ENCODE measurements at places on chromosomes 5 and 9.
A peak's percentile ranks its signal among the peaks of the same experiment; 100 is the strongest.

DNA sequence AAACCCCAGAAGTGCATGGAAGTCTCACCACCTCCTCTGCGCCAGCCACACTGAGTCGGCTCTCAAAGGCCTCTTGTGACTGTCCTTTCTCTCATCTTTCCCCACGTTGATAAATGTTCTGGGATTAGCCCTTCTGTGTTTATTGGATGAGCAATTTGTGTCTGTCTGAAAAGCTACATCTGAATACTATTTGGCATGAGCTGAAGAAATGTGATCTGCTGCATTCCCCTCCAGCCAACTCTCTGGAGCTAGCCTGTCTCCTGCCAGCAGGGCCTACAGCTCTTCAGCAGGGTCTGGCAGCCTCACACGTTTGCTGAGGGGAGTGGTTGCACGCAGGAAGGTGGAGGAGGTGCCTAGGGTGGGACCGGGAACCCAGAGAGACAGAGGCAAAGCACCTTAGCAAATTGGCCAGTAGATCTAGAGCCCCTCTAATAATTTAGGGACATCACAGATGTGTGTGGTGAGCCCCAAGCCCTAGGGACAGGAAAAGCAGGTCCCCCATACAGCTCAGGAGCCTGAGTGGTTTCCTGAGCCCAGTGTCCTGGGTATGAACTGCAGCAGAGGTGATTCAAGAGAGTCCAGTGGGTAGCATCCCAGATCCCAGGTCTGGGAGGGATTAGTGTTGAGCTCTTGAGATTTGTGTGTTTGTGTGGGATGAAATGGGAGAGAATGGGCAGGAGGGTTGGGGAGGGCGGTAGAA is 20.5 kb upstream of the B4GALT1 start:
- peak; percentile 90 for DNase-seq

GRCh38 chr5:2003206-2003605 is 120.5 kb upstream of the IRX4 start:
- no peak for DNase-seq

DNA sequence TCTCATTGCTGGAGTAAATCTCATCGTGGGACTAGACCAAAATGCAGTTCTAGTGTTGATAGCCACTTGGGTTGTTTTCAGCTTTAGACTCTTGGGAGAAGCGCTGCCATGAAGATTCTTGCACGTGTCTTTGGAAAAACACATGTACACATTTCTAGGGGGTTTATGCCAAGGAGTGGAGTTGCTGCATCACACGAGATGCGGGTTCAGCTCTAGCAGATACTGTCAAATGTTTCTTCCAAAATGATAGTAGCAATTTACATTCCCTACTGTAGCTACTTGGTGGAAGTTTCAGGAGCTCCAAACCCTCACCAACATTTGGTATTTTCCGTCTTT is 52.3 kb upstream of the CPLX2 start:
- no peak for DNase-seq

GRCh38 chr9:95229230-95229915 is 88.1 kb downstream of the FANCC start:
- no peak for DNase-seq

GRCh38 chr5:141703133-141703561 is 21.1 kb upstream of the ARAP3 start:
- no peak for DNase-seq

DNA sequence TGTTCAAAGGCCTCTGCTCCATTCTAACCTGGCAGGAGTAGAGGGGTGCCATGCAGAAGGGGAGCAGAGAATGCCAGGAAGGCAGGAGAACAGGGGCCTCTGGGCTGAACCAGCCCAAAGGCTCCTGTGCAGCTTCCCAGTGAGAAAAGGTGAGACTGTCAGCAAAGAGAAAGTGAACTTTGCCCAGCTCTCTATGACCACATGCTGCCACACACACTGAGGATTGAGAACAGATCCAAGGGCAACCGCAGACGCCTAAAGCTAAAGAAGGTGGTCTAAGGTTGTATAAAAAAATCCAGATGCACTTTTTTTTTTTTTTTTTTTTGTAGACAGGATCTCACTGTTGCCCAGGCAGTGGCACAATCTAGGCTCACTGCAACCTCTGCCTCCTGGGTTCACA is 51.4 kb downstream of the ALDH7A1 start:
- no peak for DNase-seq

- DNase-seq, result peak; percentile 60
Observed at GRCh38 chr9:36074870-36075532, 38.3 kb downstream of the RECK start.

- peak; percentile 17 for DNase-seq
Observed at GRCh38 chr9:128007566-128008138, 26.9 kb upstream of the EEIG1 start.

- no peak for DNase-seq
Observed at GRCh38 chr9:5832071-5832537, 813 bp downstream of the ERMP1 start.

DNA sequence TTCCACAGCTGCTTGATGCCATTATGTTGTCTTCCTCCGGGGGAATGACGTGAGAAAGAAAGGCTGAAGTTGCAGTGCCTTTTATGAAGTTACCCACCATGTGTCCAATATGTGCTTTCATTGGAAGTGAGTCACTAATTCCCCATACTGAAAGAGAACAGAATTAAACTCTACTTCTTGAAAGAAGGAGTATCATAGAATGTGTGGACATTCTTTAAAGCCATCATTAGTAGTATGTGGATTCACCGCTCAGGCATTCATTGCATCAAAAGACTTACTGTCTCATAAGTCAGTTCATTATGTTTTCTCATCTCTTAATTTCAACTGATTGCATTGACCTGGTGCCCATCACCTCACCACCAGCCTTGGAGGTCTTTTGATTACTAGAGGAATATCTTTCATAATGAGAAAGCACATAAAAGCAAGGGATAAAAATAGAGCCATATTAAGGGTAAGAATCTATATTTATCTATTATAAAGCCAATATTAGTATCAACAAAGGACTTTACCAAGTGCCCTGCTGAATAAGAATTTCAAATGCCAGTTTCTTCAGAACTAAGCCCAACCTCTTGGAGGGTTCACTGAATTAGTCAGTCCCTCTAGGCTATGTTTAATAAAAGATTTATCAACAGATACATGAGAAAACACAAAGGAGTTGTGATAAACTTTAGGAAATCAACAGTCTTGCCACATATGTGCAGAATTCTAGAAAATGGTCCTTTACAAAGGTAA is 516.1 kb downstream of the NTRK2 start:
- DNase-seq, result no peak

DNA sequence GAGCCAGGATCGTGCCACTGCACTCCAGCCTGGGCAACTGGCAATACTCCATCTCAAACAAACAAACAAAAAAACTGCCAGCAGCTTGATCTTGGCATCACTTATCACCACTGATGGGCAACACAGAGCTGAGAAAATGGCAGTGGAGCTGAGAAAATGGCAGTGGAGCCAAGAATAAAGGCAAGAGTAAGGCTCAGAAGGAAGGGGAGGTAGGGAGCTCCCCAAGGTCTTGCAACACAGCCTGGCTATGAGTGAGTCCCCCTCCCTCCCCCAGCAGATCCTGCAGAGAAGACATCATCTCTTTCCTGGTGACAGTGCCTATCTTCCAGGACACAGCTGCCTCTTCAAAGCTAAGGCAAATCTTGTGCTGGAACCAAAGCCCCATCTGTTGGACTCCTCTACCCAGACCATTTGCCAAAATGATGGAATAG is 70.3 kb downstream of the UGCG start:
- peak; percentile 85 for DNase-seq

GRCh38 chr9:137592767-137593166 is 2.5 kb upstream of the ZMYND19 start:
- DNase-seq, result no peak

GRCh38 chr9:78030296-78030552 is 1.4 kb downstream of the GNAQ start:
- peak; percentile 13 for DNase-seq

DNA sequence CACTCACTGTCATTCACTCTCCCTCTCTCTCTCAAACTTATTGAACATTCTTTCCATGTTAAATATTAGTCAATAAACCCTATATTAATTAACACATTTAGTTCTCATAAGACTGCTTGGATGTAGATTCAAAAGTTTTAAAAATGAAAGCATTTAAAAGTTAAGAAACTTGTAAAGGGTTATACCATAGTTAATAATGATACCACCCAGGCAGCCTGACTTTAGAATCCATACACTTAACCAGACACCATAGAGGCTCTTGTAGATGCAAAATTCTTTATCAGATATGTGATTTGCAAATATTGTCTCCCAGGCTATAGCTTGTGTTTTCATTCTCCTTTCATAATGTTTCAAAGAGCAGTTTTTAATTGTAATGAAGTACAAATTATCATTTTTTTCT is 335.8 kb upstream of the ACTBL2 start:
- DNase-seq, result no peak

GRCh38 chr9:126436545-126437267 is 110.1 kb downstream of the MVB12B start:
- DNase-seq, result peak; percentile 51

- no peak for DNase-seq
Observed at GRCh38 chr5:82154776-82155175, 123.4 kb downstream of the RPS23 start.

DNA sequence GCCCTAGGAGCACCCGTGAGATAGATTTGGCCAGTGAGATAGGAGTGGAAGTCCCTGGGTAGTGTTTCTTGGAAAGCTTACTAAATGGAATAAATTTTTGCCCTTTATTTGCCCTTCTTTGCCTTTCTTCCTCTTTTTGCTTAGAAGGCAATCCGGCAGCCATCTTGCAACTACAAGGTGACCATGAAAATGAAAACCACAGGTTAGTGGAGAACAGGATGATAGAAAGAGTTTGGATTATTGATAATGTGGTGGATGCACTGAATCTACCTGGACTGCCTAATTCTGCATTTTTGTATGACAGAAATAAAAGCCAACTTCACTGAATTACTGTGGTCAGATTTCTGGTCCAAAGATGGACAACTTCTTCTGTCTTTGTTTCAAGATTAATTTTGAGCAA is 33.2 kb downstream of the TARS1 start:
- DNase-seq, result no peak

DNA sequence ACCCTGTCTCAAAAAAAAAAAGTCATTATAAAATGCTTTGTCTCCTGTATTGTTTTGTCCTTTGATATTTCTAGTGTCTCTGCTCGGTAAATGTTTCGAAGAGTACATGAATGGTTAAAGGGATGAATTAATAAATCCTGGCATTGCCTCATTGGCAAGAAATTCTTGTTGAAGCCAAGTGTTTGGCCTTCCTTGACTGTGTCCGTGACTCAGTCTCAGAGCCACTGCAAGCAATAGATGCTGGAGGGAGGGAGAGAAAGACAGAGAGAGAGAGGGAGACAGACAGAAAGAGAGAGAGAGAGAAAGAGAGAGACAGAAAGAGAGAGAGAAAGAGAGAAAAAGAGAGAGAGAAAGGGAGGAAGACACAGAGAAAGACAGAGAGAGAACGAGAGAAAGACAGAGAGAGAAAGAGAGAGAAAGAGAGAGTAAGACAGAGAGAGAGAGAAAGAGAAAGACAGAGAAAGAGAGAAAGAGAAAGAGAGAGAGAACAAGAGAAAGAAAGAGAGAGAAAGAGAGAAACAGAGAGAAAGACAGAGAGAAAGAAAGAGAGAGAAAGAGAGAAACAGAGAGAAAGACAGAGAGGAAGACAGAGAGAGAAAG is 72.5 kb upstream of the RXRA start:
- peak; percentile 72 for DNase-seq

GRCh38 chr9:94065535-94065961 is 18.7 kb upstream of the PTPDC1 start:
- DNase-seq, result peak; percentile 40

GRCh38 chr5:88190106-88190834 is 78.4 kb downstream of the TMEM161B start:
- DNase-seq, result no peak

DNA sequence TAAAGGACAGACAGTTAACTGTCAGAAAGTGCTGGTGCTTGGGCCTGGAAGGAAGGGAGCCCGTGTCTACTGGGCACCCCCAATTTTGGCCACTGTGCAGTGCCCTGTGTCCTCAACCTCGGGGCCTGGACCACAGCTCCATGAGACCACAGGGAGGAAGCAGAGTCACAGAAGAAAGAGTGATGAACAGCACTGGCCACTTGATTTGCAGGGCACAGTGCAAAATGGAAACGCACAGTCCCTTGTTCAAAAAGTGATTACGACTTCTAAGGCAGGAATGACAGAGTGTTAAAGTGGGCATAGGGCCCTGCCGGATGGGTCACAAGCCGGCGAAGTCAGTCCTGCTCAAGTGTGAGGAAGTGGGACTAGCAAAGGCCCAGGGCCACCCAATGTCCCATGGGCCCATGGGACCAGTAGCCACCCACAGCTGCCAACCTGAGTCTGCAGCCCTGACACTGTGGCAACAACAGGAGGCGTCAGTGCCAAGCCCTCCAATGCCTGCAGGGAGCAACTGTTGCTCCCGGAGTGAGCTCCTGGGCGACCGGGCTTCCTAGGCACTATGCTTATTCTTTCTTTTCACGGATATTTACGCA is 85.4 kb downstream of the ADAMTS2 start:
- no peak for DNase-seq

GRCh38 chr5:81195335-81195929 is 37.7 kb upstream of the CKMT2 start:
- DNase-seq, result no peak

DNA sequence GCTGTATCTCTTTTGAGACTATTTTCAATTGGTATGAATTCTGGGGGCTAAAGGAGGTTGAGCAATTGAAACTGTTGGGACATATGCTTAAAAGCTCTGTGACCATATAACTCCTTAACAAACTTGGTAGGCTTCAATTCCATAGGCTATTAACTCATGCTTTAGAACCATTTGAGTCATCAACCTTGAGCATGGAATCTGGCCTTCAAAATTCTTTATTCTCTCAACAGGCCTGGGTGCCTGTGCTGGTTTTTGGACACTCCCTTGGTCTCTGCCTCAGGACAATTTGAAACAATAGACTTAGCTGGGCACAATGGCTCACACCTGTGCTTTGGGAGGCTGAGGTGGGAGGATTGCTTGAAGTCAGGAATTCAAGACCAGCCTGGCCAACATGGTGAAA is 61.4 kb upstream of the EPB41L4A start:
- no peak for DNase-seq

DNA sequence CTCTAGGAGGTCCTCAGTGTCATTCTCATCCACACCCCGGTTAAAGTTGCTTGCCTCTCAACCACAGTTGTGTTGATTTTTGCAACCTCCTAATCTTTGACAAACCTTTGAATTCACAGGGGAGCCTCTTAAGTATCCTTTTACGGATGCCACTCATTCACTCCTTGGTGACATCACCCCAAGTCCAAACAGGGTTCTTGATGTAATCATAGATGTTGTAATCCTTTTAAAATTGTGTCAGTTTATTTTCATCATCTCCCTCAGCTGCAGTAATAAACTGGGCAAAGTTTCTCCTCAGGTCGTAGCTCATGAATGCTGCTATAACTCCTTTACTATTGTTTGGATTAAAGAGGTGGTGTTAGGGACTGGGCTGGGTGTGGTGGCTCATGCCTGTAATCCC is 637.2 kb upstream of the NUDT12 start:
- DNase-seq, result no peak

- DNase-seq, result no peak
Observed at GRCh38 chr5:117131876-117132275, 557.3 kb upstream of the SEMA6A start.

GRCh38 chr5:61303346-61303745 is 28.7 kb upstream of the ZSWIM6 start:
- no peak for DNase-seq

GRCh38 chr5:154842689-154843530 is 7.5 kb downstream of the FAXDC2 start:
- no peak for DNase-seq
